CD4-positive, alpha-beta memory T cell (primary cell): ENCODE measurements at places on chromosomes 2 and 18. TPM values are rescaled to one million over a fixed set of nuclear protein-coding genes. Genes with fewer than 3 reads are reported as not detected.

RNF144A gene
- polyA plus RNA-seq = 3.9 TPM

DNA sequence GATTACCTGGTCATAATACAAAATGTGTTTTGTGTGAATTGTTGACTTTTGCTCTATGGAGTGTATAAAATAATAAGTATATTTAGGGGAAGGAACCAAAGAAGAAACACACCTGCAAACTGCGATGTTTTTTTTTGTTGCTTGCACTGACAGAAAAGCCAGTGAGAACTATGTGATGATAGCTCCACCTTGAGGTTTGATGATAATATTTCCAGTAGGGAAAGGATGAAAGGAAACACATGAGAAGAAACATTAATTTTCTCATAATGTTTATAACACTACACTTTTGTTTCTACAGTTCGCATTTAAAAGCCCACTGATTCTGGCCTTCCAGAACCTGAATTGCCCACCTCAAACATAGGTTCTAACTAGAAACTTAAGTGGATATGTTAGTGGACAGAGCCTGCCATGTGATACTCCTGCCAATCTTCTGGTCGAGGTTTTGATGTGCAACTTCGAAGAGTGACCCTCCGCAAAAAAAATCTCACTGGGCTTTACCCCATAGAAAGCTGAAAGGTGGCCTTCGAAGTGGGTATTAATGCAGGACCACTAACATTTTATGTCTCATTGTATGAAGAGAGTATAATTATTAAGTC lies 476.4 kb upstream of the SPHKAP start:
- DNase-seq = no peak

CIAO1 gene
- 94.3 TPM for polyA plus RNA-seq

CROCC2 gene
- not detected for polyA plus RNA-seq

DNA sequence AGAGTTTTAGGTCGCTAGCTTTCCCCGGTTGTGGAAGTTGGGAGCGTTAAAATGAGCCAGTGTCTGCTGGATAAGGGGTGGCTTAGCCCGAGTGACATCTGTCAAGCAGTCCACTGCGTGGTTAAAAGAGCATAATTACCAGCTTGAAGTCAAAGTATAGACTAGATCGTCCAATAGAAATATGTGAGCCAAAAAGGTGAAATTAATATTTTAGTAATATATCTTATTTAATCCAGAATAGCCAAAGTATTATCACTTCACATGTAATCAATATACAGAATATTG lies 654 bp downstream of the COMMD1 start:
- DNase-seq = no peak

DNA sequence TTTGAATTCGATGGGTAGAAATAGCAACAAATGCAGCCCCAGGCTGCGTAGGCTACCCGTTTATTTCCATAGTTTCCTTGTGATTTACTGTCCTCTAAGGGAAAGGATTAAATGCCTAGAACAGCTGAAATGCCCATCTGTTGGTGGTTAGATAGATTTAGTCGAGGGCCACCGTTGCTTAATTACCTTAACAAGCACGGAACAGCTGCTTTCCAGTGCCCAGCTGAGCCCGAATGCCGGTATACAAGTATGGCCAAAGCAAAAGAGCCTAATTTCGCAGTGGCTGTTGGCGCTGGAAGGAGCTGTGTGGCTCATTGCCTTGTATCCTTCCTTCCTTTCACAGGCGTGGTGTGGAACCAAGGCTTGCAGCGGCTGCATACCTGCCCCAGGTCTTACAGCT lies 109.1 kb downstream of the CABLES1 start:
- DNase-seq = no peak
